Stimulated activated CD4-positive, alpha-beta T cell treated with anti-CD3 and anti-CD28 coated beads, Interleukin-4, amount 100 ng/mL, for 48 hours (primary cell): ENCODE measurements at places on chromosomes 6 and 20.

GRCh38 chr6:127737009-127737486 lies 160.1 kb downstream of the C6orf58 start:
- DNase-seq: no peak

GRCh38 chr6:11231564-11232192 lies 790 bp downstream of the NEDD9 start:
- DNase-seq: no peak

DNA sequence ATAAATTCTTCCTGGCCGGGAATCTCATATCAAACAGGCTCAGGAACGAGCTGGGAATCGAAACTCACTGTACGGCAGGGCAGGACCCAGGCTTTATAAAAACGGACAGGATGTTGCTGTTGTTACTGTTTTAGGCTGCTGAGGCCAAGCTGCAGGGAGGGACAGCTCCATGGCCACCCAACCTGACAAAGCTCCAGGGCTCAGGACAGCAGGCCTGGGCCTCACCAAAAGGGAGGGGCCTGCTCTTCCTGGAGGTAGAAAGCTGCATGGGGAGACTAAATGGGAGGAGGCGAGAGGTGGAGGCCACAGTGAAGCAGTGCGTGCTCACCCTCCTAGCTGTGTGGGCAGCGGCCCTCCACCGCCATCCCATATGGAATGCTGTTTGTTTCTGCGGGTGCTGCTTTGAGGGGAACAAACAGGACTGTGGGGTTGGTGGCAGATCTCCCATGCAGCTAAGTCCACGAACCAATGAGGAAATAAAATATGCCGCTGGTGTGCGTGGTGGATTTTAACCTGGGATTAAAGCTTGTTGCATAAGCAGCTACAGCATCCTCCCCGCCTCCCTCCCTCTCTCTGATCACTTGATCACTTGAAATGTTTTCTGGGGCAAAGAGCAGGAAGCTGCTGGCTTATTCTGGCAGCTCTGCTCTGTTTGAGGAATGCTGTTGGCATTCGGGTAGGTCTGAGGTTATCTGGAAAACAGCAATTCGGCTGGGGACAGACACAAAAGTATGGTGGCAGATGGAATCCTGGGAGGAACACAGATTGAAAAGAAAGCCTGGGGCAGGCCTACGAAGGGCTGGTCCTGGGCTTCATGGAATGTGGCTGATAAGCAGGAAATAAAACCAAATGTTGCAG lies 2.4 kb upstream of the ZMYND8 start:
- no peak for DNase-seq

DNA sequence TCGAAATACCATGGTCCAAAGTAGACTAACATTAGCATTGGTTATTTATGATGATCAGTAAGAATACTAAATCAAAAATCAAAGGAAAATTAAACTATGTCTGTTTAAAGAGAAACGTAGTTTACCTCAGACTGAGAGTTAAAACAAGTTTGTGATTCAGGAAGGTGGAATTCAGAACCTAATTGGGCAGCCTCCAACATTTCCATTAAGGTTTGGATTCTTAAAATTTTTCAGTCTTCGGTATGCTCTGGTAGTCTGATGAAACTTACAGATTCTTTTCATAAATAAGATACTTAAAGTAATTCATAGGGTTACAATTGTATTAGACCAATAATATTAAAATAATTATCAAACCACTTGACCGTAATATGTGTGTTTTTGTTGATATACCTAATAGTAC lies 18.6 kb downstream of the HFE start:
- no peak for DNase-seq

- DNase-seq: peak; percentile 53
Observed at GRCh38 chr6:142566628-142567396, 265.0 kb downstream of the ADGRG6 start.

DNA sequence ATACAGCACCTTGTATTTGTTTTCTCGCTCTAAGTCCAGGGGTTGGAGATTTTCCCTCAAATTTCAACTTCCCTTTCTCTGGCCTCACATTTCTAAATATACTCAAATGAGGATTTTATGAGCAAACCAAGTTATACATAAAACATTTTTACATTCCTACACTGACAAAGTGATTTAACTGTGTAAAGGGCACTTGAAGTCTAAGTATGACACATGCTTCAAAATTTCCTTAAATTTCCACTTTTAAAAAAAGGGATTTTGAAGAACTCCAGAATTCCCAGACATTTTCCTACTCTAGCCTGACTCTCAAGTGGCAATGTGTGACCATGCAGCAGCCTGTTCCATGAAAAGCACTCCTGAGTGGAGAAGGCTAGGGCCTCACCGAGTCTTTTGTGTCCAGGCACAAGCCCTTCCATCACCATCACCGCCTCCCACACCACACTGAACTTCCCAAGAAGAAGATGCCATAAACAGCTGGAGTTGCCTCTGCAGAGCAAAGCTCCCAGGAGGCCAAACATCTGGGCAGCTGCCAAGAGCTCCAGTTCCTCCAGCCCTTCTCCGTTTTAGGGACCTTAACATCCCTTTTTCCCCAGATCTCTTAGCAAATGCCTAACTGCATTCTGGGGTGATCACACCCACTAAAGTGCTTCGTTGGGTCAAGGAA lies 68.9 kb downstream of the NCR2 start:
- no peak for DNase-seq
